ENCODE measurements at places on chromosomes 3 and 15. TPM values are rescaled to one million over a fixed set of nuclear protein-coding genes. Genes with fewer than 3 reads are reported as not detected.

GRCh38 chr15:58249646-58250312, 111.6 kb downstream of the AQP9 start:
- DNase-seq: no peak

DNA sequence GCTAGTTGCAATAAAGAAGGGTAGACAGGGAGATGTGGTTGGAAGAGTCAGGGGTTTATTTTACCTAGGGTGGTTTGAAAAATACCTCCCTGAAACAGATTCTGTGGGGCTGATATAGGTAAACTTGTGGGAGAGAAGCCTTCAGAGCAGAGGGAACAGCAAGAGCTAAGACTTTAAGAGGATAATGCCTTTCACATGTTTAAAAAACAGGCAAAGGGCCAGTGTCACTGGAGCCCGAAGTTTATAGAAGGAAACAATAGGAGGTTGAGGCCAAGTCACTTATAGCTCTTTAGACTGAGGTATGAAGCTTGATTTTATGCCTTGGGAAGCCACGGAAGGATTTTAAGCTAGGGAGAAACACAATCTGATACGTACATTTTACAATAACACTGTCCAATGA, 448.7 kb downstream of the TAFA4 start:
- no peak for DNase-seq

DNA sequence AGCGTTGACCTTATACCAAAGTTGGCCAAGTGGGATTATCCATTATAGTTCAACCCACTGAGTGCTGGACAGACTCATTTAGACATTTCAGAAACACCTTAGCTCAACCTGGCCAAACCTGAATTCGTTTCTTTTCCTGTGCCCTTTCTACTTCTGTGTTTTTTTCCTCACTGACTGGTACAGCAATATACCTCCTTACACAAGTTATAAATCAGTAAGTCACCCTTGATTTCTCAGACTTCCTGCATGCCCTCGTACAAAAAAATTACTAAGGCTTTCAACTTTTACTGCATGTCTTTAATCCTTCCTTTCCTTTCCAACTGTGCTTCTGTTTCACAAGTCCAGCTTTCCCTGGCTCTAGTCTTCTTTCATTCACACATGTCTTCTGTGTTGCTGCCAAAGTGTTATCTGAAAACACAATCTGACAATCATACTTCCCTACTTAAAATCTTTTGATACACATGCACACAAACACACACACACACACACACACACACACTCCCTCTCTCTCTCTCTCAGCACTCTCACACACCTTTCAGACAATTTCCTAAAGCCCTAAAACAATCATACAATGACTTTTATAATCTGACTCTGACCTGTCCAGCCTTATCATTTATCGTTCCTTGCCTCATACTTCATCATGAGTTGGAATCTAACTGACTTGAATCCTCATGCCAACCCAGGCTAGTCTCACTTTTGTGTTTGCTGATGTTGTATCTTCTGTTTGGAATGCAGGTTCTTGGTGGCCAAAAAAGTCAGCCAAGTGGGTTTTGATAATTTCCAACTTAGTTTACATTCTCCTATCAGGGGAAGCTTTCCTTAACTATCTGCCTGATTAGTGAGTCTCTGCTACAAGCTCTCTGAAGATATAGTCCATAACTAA, 436.4 kb downstream of the NAALADL2 start:
- peak; percentile 39 for DNase-seq

GRCh38 chr3:39150803-39151631, 2.4 kb downstream of the CSRNP1 start:
- DNase-seq: peak; percentile 98

GRCh38 chr3:54353546-54353945, 231.2 kb downstream of the CACNA2D3 start:
- no peak for DNase-seq

DNA sequence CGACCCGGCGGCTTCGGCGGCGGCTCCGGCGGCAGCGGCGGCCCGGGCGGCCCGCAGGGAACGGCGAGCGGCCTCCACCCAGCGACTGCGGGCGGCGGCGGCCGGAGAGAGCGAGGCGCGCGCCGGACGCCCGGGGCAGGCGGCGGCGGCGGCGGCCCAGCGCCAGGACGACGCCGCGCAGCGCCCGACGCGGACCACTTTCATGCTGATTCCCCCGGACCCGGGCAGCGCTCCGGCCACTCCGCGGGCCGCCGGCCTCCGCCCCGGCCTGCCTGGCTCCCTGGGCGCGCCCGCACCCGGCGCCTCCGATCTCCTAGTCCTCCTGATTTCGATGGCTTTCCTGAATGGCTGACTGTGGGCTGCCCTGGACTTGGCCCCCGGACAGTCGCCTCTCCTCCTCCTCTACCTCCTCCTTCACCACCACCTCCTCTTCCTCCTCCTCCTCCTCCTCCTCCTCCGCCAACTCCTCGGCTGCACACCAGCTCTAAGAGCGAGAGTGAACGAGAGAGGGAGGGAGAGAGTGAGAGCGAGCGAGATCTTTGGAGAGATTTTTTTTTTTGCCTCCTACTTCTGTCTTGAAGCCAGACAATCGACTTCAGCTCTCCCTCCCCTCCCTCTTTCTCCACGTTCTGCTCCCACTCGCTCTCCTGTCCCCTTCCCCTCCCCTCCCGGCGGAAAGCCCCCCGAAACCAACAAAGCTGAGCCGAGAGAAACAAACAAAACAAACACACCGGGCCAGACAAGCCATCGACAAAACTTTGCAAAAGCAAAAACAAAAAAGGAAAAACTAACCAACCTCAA, 844 bp downstream of the NR2F2 start:
- DNase-seq: peak; percentile 64

DNA sequence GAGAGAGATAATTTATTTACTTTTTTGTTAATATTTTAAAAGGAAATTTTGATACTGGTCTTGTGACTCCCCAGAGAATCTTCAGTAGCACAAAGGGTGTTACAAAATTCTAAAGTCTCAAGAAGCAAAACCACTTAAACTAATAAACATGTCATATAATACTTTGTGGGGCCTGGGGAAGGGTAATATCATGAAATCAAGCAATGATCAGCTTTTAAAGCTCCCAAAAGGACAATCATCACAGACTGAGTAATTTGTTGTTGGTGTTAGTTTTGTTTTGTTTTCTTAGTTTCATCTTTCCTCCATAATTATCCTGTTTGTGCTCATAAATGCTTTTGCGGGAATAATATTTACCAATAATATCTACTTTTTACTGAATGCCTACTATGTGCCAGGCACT, 55.0 kb downstream of the TMEM212 start:
- DNase-seq: no peak

GRCh38 chr3:150748684-150749047, 14.3 kb downstream of the SIAH2 start:
- no peak for DNase-seq

Gene ROBO1
- 25.3 TPM for total RNA-seq

Gene ECE2
- total RNA-seq: not detected

Gene NANOGP8
- not detected for total RNA-seq

Data from fibroblast of the aortic adventitia (primary cell).